Memory B cell (primary cell): ENCODE measurements at places on chromosomes 16 and 17.

GRCh38 chr16:23594186-23594585 lies 1.9 kb downstream of the NDUFAB1 start:
- DNase-seq = no peak

- DNase-seq = no peak
Observed at GRCh38 chr17:18257268-18257981, 1.1 kb downstream of the FLII start.

DNA sequence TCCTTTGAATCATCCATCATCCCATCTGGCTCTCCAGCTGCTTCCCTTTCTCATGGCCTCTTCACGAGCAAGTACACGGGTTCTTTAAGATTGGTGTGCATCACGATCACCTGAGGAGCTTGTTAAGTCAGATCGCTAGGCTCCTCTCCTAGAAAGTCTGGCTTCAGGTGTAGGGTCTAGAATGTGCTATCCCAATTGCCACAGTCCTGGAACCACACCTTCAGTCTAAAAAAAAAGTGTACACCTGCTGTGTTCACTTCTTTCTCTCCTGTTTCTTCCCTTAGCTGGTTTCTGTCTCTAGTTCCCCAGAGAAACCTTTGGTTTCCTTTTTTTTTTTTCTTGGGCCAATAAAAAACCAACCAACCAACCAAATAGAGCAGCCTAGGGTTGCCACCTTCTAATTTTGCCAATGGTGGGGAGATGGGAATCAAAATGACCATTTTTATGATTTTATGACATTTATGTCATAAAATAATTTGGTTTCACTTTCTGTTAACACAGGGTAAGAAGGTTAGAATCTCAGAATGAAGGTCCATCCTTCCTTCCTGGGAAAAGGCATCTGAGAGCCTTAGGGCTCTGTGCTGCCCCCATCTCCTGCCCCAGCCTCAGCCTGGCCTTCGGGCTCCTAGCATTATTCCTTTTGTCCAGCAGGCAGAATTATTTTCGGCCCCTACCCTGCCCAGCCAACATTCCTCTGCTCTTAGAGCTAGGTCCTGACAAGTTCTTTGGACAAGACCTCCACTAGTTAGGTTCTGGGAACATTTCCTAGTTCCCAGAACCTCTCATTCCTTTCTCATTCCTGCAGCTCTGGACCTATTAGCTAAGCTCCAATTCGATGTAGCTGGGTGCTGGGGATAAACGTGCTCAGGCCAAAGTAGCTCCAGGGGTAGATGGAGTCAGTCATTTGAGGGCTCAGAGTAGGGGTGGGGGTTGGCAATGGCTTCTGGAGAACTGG lies 1.9 kb upstream of the GGT6 start:
- DNase-seq = no peak

GRCh38 chr16:3889059-3889458 lies 8.5 kb upstream of the CREBBP start:
- DNase-seq = no peak

DNA sequence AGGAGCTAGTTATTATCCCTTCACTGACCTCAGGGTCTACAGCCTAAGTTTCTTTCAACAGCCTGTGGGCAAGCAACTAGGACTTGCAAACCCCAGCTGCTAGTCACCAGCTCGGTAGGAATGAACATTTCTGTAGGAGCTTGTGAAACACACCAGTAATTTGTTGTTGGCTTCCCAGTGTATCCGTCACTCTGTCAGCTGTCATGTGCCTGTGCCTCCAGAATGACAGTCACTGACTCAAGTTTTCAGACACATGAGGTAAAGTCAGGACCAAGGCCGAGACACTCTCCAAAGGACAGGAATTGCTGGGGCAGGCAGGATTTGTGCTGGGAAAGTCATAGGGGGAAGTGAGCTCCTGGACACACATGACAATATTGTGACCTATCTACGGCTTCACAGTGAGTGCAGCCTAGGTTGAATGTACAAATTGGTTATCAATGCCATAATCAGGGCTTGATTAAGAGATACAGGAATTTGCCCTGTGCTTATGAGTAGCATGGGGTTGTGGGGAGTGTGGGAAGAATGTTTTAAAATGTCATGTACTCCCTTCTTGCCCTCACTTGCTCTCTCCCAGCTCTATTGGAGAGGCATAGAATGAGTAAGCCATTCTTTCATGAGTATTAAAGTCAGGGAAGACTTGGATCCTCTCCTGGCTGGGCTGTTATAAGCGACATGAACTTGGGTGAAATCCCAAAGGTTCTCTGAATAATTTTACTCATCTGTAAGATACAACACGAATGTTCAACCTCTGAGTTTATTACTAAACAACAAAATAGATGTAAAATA lies 391.4 kb downstream of the UTP18 start:
- no peak for DNase-seq

- no peak for DNase-seq
Observed at GRCh38 chr16:2519711-2520080, 475 bp upstream of the AMDHD2 start.

GRCh38 chr16:12499032-12499745 lies 304.5 kb downstream of the CPPED1 start:
- no peak for DNase-seq

- no peak for DNase-seq
Observed at GRCh38 chr17:61464843-61465180, 12.6 kb downstream of the TBX4 start.

DNA sequence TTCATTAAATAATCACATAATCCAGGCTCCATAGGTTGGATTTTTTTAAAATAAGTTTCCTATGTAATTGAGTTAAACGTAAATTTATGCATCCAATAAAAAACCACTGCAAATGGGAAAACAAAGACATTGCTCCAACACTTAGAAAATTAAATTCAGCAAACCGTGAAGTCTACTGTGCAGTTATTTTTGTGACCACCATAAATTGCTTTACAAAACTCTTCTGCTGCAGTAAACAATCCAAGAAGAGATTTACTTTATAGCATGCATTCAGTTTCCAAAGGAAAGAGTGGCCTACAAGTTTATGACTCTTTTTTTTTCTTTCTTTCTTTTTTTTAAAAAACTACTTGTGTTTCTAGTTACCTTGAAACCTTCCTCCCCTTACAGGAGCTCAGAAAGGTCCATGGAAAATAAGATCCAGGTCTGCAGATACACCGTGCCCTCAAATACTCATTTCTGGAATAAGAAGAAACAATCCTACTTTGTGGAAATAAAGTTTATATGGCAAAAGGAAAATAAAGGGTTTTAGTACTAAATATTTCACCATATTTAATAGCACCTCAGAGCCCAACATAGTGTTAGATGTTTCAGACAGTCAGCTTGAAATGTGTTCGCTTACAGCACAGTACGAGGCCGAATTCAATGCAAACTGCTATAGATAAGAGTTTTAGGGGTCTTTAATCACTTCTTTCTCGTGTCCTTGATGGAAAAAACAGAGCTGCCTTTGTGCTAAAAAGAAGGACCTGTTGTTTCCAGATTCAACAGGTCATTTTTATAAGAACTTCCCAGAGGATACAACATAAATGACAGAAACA lies 3.2 kb downstream of the HS3ST3A1 start:
- no peak for DNase-seq

GRCh38 chr17:64185101-64185500 lies 55.2 kb upstream of the ERN1 start:
- DNase-seq = no peak

GRCh38 chr16:79037521-79038373 lies 562.8 kb downstream of the MAF start:
- DNase-seq = no peak

GRCh38 chr17:33040461-33040860 lies 48.8 kb downstream of the SPACA3 start:
- no peak for DNase-seq

- DNase-seq = no peak
Observed at GRCh38 chr16:80656711-80657150, 115.9 kb downstream of the DYNLRB2 start.

GRCh38 chr17:83151442-83152226 lies 72.2 kb downstream of the METRNL start:
- DNase-seq = no peak

DNA sequence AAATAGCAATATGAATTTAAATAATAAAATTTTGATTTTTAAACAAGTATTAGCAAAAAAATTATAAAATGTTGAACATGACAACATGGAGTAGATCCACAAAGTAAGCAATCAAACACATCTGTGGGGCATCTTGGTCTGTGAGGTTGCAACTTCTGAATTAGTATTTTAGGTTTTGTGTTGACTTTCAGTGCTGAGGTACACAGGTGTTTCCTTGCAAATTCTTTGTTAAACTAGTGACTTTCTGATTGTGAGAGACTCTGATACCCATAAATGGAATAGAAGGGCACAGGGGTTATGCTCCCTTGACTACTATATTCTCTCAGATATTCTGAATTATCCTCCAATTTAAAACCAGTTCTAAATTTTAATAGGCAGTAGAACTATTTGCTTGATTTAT lies 841.7 kb downstream of the CDH8 start:
- DNase-seq = no peak

DNA sequence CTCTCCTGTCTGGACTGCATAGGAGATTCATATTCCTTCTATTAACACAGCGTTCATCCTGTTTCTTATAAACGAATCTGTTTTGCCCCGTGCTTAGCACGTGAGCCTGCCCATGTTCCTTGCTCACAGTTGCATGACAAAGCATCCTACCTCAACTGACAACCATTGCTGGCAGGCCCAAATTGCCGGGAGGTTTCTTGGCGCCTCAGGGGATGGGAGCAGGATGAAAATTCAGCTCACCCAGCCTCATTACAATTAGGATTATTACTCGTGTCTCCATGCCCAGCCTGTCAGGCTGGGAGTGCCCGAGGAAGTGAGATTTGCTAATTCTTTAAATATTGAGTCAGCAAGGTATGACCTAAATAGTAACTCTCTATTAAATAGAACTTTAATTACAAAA lies 36.7 kb upstream of the HELZ start:
- DNase-seq = no peak

DNA sequence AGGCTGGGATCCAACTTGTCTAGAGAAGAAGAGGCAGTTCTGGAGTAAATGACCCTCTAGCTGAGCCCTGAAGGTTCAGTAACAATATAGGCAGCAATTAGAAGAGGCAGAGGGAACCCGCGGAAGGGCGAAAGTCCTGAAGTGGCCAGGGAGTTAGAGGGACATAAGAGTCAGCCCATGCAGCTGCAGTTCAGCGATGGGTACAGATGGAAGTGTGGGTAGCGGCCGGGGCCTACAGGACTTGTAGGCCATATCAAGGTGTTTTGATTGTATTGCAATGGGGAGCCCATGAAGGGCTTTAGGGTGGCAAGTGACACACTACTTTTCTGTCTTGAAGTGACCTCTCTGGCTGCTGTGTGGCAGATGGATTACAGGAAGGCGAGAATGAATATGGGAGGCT lies 3.0 kb downstream of the ELAC2 start:
- DNase-seq = no peak

- no peak for DNase-seq
Observed at GRCh38 chr16:56488035-56488434, 31.8 kb downstream of the BBS2 start.

DNA sequence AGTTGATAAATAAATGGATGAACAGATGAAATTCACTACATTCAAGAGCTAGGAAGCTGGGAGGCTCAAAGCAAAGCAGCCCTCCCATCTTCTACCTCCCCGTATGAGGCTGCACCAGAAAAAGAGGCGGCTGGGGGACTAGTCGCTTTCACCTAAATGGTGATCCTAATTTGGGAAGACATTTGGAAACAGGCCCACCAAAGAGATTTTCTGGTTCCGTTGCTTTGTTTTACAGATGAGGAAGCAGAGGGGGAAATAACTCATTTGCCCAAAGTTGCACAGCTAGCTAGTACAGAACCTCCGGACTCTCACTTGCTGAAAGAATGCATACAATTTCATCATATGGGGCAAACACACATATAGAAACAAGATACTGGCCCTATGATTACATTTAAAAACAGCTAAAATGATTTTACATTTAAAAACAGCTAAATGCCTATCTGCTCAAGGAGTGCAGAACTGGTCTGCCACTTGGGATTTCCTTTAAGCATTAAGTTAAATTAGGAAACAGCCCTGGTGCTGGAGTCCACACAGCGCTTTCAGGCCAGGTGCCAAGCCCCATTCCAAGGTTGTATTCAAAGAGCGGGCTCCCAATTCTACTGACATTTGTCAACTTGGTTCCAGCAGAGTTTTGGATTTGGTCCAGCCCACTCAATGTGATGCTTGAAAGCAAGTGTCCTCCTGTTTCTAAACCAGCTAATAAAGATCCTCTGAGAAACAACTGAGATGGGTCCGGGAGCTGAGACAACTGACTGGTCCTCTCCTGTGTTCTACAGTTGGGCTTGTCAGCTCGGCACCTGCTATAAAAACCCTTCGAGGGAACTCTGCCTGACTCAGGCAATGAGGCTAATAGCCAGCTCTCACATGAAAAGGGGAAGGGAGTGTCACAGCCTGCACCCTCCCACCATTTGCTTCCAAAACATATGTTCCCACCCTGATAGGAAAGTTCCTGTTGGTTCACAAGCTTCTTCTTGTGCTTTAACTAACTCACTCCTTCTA lies 11.7 kb downstream of the ERN1 start:
- no peak for DNase-seq

GRCh38 chr17:27241346-27241946 lies 52.5 kb upstream of the WSB1 start:
- no peak for DNase-seq

DNA sequence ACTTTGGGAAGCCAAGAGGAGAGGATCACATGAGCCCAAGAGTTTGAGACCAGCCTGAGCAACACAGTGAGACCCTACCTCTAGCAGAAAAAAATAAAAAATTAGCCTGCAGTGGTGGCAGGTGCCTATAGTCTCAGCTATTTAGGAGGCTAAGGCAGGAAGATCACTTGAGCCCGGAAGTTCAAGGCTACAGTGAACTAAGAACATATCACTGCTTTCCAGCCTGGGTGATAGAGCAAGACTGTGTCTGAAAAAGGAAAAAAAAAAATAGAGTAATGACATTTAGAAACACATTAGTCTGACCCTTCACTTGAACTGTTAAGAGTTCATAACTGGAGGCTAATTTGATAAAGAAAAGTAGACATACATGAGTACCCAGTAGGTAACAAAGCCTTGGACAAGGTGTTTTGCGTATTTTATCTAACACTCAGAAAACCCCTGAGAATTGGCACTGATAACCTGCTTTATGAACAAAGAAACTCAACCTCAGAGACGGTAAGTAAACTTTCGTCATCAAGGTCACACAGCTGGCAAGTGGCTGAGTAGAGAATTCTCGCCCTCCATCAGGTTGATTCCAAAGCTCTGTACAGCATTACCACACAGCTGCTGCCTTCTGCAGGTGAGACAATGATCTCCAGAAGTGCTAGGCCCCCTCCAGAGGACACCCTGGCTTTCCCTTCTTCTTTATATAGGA lies 101.1 kb downstream of the SMG6 start:
- DNase-seq = no peak

DNA sequence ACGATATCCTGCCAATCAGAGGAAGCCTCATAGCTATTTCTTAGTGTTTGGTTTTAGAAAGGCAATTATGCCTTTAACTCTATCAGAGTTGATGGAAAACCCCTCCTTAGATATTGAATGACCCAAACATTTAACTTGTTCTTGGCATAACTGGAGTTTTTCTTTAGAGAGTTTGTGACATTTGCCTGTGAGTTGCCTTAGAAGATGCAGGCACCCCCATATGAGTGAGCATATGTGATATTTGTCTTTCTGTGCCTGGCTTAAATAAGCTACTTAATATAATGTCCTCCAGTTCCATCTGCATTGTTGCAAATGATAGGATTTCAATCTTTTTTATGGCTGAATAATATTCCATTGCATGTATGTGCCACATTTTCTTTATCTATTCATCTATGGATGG lies 19.6 kb upstream of the B4GALNT2 start:
- DNase-seq = no peak
